CD4-positive, alpha-beta T cell treated with Interleukin-10 for 1 hour (primary cell): ENCODE measurements at places on chromosomes 13 and 19.

- peak; percentile 65 for DNase-seq
These were observed 50.6 kb upstream of the UQCRFS1 start for GRCh38 chr19:29263305-29264135.

DNA sequence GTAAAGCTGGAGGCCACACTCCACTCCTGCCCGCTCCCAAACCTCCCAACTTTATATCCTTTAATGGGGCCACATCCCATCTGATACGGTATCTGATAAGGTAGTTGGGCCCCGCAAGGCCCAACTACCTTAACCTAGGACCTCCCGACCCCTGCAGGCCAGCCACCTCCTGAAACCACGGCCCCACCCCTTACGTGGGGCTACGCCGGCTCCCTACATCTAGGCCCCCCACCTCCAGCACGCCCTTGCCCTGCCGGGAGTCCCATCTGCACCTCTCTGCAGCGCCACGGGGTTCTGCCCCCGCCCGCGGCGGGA lies 2.2 kb downstream of the IGFLR1 start:
- no peak for DNase-seq

DNA sequence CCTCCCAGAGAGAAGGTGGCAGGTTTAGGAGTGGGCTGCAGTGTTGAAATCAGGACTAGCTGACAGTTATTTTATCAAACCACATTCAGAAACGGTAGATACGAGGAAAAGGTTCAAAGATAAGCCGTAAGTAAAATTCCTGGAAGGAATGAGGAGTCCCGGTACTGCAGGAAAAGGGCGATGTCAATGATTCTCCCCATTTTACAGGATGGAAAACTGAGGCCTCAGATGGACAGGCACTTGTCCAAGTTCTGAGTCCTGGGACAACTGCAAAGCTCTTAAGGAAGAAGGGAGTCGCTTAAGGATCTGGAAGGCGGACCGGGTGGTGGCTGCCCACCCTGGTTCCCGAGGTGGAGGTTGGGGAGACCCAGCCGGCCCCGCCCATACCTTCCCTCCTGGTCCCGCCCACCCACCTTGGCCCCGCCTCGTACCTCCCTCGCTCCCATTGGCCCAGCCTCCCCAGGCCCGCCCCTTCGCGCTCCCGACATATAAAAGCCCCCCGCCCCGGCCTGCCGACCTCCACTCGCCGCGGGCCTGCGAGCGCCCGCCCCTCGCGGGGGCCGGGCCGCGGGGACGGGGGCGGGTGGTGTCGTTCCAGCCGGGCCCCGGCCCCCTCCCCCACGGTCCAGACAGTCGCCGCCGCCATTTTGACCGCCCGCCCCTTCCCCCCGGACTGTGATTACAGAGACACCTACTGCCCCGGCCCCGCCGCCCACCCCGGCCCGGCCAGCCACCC lies 603 bp downstream of the RFX1 start:
- peak; percentile 96 for DNase-seq

- DNase-seq: no peak
These were observed 16.8 kb upstream of the KCTD15 start for GRCh38 chr19:33779849-33780248.

GRCh38 chr13:94345374-94346195 lies 133.9 kb downstream of the DCT start:
- DNase-seq: peak; percentile 56

- DNase-seq: no peak
These were observed 41.8 kb downstream of the MBD3L2B start for GRCh38 chr19:6979399-6979798.

DNA sequence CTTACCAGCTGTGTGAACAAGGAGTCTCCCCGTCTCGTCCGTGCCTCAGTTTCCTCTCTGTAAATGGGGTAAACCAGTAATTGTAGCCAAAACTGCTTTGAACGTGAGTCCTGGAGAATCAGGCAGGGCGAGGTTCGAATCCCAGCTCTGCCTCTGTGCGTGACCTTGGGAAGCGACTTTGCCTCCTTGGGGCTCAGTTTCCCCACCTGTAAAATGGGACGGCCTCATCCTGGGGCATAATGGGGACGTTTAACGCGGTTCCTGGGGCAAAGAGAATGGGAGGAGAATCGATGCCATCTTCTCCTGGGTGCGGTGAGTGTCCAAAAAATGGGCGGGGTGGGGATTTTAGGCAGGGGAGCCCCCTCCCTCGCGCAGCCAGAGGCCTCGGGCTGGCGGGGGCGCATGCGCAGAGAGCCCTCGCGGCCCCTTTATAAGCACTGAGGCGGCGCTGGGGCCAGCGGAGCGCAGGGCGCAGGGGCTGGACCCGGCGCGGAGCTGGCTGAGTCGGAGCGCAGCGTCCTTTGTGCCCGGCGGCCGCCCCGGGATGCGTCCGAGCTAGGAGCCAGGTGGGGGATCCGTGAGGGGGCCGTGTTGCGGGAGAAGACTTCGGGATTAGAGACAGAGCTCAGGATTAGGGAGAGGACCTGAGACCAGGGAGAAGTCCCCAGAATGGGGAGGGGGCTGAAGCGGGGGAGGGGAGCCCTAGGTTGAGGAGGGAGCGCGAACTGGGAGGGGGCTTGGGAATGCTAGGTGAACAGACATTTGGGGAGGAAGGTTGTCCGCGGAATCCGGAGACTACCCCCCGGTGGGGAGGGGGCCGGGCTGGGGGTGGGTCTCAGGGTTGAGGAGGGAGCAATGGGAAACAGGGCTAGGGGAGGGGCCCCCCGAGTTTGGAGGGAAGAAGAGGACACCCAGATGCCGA lies at the start of gene NCAN:
NCAN (plus strand) TSS at position 460 of the 922 bp plus-strand sequence. CDS start 4,996 bp downstream, outside the sequence.
- DNase-seq: no peak

GRCh38 chr19:8585894-8586750 lies 8.9 kb upstream of the MYO1F start:
- peak; percentile 72 for DNase-seq

DNA sequence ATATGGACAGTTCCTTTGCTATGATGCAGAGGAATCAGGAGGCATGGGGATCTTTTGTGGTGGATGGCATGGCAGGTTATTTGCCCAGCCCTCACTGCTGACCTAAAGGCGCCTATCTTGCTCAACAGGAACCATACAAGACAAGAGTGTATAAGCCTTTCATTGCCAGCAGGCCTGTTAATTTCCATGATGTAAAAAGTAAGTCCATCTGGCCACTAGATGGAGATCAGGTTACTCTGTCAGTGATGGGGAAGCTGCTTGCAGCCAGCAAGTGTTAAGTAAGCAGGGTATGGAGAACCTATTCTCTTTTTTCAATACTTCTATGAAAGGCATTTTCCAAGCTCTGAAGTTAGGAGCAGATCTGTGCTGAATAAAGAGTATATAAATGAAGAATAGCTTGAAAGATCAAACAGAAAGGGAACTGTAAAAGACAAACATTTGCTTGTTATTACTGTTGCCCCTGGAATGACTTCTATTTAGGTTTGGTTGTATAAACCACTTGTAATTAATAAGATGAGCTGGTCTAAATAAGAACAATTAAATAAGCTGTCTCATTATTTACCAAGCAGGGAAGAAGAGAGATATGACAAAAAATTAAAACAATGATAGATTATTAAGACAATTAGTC lies 210.9 kb downstream of the RGCC start:
- DNase-seq: peak; percentile 64

DNA sequence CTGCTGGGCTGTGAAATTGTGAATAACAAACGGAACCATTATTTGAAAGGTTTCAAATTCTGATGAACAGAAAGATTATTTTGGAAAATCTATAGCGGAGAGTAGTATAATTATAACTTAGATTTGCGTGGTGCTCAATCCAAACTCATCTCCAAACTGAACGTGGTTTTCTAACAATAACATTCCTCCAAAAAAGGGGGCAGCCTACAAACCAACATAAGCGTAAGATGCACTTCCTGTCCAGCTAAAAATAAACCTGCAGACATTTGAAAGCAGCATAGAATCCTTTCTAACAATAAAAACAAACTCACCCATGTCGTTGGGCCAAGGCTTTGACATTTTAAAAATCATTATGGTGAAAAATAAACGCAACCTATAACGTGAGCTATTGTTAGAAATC lies 178.4 kb downstream of the COL4A1 start:
- DNase-seq: no peak

DNA sequence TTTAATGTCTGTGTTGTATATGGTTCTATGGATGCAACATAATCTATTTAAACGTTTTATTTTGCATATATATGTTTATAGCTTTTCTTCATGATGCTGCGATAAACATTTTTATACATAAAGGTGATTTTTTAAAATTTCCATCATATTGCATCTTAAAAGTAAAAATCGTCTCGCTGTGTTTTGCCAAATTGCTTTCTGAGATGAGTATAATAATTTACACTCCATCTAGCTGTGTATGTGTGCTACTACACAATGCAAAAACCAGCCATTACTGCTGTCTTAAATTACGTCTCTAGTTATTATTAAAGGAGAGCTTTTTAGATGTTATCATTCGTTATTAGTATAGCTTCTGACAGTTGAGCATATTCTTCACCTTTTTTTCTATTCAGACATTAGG lies 37.2 kb downstream of the METTL21C start:
- DNase-seq: no peak

- no peak for DNase-seq
These were observed 23.1 kb upstream of the CXCL17 start for GRCh38 chr19:42465827-42466280.

- DNase-seq: no peak
These were observed 441.4 kb downstream of the SLITRK5 start for GRCh38 chr13:88112526-88112925.

DNA sequence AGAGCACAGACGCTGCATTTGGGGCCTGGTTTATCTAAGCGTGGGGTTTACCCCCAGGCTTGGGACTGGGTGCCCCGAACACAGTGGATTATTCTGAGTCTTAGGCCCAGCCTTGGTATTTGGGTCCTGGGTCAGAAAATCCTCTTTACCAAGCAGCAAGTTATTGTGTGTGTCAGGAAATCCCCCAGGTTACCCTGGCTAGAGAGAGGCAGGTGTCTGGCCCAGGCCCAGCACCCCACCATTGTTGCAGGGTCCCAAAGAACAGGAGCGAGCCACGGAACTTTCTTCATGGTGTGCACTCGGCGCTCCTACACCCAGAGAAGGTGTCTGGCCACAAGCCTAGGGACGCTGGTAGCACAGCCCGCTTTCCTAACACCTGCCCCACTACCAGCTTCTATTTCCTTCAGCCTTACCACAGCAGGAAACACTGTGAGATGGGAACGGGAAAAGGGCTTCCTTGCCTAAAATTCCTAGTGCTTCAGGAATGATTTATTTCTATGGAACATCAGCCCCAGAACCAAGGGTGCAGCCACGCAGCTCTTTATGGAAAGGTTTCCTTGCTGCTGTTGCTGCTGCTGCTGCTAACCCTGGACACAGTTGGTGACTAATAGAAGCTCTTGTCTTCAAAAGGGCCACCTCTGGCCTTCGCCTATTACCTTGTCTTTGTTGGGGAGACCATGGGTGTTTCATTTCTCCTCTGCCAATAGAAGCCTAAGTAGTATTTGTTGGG lies 7.4 kb upstream of the CDX2 start:
- no peak for DNase-seq

DNA sequence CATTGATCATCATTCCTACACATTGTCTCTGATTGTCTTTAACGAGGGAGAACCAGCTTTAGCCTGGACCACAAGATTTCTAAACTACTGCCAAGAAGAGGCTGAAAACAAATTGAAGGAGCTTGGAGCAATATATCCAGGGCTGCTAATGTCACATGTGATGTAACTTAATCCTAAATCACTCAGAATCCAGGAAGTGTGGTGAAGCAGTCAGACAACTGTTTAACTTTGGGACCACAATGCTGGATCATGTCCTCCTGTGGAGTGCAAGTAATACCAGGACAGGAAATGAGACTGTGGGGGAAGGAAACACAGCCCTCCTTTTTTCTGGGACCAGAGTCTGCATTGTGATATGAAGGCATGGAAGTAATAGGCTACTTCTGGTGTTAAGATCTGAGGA lies 430.2 kb downstream of the KCTD12 start:
- no peak for DNase-seq

DNA sequence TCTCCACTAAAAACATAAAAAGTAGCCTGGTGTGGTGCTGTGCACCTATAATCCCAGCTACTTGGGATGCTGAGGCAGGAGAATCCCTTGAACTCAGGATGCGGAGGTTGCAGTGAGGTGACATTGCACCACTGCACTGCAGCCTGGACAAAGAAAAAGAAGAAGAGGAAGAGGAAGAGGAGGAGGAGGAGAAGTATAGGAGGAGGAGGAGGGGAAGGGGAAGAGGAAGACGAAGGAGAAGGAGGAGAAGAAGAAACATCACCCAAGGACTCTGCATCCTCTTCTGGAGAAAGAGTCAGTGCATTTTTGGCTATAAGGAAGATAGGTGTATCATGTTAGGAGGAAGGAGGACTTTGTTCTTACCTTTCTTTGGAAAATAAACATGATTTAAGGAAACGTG lies 13.0 kb upstream of the FPR3 start:
- no peak for DNase-seq

DNA sequence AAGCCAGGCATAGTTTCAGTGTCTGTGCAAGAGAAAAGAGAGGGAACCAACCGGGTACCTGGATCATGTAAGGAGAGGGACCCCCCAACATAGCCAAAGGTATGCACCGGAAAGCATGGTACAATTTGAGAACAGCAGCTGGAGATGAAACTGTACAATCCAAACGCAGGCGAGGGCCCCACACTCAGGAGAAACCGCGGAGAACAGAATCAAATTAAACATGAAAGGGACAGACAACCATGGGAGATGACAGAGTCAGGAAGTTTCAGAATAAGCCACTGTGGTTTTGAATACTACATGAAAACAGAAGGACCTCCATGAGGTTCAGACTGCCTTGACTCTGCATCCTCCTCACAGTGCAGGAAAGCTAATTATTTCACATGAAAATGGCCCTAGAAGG lies 62.9 kb upstream of the SPATA13 start:
- no peak for DNase-seq
